Upper lobe of left lung (tissue), 6 donors: ENCODE measurements at places on chromosomes 12 and 14. TPM values are rescaled to one million over a fixed set of nuclear protein-coding genes. Genes with fewer than 3 reads are reported as not detected.

PIANP gene
- total RNA-seq: not detected

DNA sequence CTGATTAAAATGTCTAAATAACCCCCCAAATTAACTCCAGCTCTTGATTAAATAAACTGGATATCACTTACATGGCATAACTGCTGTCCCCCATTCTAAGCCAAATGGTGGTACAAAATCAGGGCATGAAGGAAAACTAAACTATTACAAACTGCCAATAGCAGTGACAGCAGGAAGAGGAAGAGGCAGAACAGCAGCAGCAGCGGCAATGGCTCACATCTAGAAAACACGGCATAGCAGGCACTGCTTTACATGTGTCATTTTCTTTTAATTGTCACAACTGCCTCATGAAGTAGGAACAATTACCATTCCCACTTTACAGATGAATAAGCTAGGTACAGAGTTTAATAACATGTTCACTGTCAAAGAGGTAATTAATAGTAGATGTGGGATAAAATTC lies 92.0 kb downstream of the EPS8 start:
- no peaks in the 10 kb centered on the region for H3K36me3 ChIP-seq
- no peak overlapping the region for H3K4me3 ChIP-seq
- H3K27me3 ChIP-seq: no peaks in the 10 kb centered on the region
- DNase-seq: no peak
- H3K27ac ChIP-seq: peak overlapping the region; percentile 71
- H3K4me1 ChIP-seq: peaks cover 36% of the 10 kb centered on the region

GRCh38 chr14:63249092-63249491 lies 44.8 kb downstream of the RHOJ start:
- no peak overlapping the region for H3K4me3 ChIP-seq
- DNase-seq: no peak
- no peak overlapping the region for H3K27ac ChIP-seq
- no peaks in the 10 kb centered on the region for H3K27me3 ChIP-seq

- H3K4me1 ChIP-seq: no peaks in the 10 kb centered on the region
- H3K36me3 ChIP-seq: no peaks in the 10 kb centered on the region
- no peak overlapping the region for H3K4me3 ChIP-seq
- no peaks in the 10 kb centered on the region for H3K27me3 ChIP-seq
These were observed 112.2 kb downstream of the PTPN11 start for GRCh38 chr12:112530941-112531340.

SLC6A13 gene
- 2.0 TPM for total RNA-seq

KRT75 gene
- not detected for total RNA-seq

- no peaks in the 10 kb centered on the region for H3K27me3 ChIP-seq
- H3K27ac ChIP-seq: no peak overlapping the region
- no peak for DNase-seq
- H3K4me1 ChIP-seq: no peaks in the 10 kb centered on the region
These were observed 340.7 kb upstream of the LMO3 start for GRCh38 chr12:16946704-16947103.

DNA sequence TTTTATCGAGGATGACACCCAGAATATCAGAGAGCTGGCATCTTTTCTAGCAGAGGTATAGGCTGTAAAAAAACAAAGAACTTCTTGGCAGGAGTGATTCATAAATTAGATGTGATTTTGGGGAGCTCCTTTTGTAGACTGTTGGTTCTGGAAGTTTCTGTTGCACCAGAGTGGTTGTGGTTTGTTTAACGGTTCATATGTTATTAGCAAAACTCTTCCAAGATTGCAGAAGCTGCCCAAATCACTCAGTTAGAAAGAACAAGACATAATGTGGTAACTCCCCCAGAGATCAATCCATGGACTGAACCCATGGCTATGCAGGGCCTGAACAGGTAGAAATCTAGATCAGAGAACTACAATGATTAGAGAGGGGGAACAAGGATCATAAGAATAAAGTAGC lies 6.7 kb upstream of the RNASE10 start:
- H3K4me3 ChIP-seq: no peak overlapping the region
- no peaks in the 10 kb centered on the region for H3K27me3 ChIP-seq
- no peaks in the 10 kb centered on the region for H3K4me1 ChIP-seq
- no peak overlapping the region for H3K27ac ChIP-seq
- DNase-seq: no peak
- no peaks in the 10 kb centered on the region for H3K36me3 ChIP-seq

RNASE7 gene
- total RNA-seq: not detected

- H3K27ac ChIP-seq: no peak overlapping the region
- no peaks in the 10 kb centered on the region for H3K4me1 ChIP-seq
- no peaks in the 10 kb centered on the region for H3K36me3 ChIP-seq
- DNase-seq: no peak
These were observed 23.3 kb upstream of the SLC15A5 start for GRCh38 chr12:16300736-16301135.

OTOGL gene
- 0.10 TPM for total RNA-seq

DNA sequence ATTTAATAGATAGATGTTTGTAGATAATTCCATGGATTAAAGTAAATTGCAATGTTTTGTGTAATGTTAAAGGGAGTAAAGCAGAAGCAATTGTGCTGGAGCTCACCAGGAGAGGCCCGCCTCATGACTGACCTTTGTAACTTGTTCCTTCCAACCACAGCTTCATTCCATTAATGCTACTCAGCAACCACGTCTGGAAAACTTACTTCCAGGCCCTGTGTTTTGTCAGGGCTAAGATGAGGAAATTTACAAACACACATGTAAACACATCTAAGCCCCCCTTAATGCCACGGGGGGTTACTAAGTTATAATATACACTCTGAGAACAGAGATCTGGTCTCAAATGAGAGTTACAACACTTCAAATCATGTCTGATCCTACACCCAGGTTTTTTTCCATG lies 12.4 kb downstream of the LUM start:
- H3K27ac ChIP-seq: no peak overlapping the region
- no peak overlapping the region for H3K4me3 ChIP-seq
- no peaks in the 10 kb centered on the region for H3K27me3 ChIP-seq
- H3K4me1 ChIP-seq: no peaks in the 10 kb centered on the region
- DNase-seq: no peak
- no peaks in the 10 kb centered on the region for H3K36me3 ChIP-seq

PLEKHG7 gene
- total RNA-seq: 0.91 TPM

DNA sequence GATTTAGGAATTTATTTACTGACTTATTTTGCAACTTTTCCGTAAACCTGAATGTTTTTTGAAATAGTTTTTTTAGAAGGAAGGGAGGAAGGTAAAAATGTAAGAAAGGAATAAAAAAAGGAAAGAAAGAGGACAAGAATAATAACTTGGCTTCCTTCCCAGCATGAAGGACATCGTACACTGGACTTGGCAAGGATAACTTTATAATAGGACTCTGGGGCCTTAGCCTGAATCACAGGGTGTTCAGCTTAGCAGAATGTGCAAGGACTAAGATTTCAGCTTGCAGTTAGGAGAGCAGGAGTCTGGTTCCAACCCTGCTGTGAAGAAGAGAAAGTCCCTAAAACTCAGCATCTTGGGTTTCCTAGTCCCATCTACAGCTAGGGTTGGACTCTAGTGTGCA lies 1053.3 kb downstream of the VRK1 start:
- no peak overlapping the region for H3K4me3 ChIP-seq
- no peak for DNase-seq
- H3K27me3 ChIP-seq: no peaks in the 10 kb centered on the region
- no peaks in the 10 kb centered on the region for H3K4me1 ChIP-seq
- H3K36me3 ChIP-seq: no peaks in the 10 kb centered on the region
- H3K27ac ChIP-seq: no peak overlapping the region

- peaks cover 11% of the 10 kb centered on the region for H3K4me1 ChIP-seq
- no peak overlapping the region for H3K4me3 ChIP-seq
- H3K27ac ChIP-seq: no peak overlapping the region
- H3K27me3 ChIP-seq: no peaks in the 10 kb centered on the region
- no peaks in the 10 kb centered on the region for H3K36me3 ChIP-seq
These were observed 122.4 kb downstream of the SLC25A47 start for GRCh38 chr14:100445436-100446088.
